Left ventricle myocardium inferior (tissue), 1 donor: ENCODE measurements at places on chromosomes 16 and 17. TPM values are rescaled to one million over a fixed set of nuclear protein-coding genes. Genes with fewer than 3 reads are reported as not detected.

GRCh38 chr17:81503619-81504018 lies 9.0 kb downstream of the ACTG1 start:
- no peak overlapping the region for H3K27ac ChIP-seq
- H3K4me1 ChIP-seq = peaks cover 10% of the 10 kb centered on the region
- H3K27me3 ChIP-seq = peaks cover 6% of the 10 kb centered on the region
- no peak for DNase-seq

- no peak for DNase-seq
- H3K27me3 ChIP-seq = peaks cover 12% of the 10 kb centered on the region
- no peaks in the 10 kb centered on the region for H3K36me3 ChIP-seq
- no peak overlapping the region for H3K4me3 ChIP-seq
- H3K4me1 ChIP-seq = peaks cover 10% of the 10 kb centered on the region
Measured at GRCh38 chr17:19753661-19754463, 5.8 kb upstream of the ALDH3A1 start.

- peaks cover 52% of the 10 kb centered on the region for H3K4me1 ChIP-seq
- peak; percentile 59 for DNase-seq
- H3K4me3 ChIP-seq = peak within 1 kb of the TSS; percentile 77
- peak within 1 kb of the TSS; percentile 85 for H3K27ac ChIP-seq
Measured at GRCh38 chr17:9021158-9021991, at the start of gene NTN1. Gene NTN1, plus strand, starts transcription at chr17:9021510. Its CDS starts 864 bp downstream, at chr17:9022374.

ENPP7 gene
- total RNA-seq = not detected

TOM1L1 gene
- total RNA-seq = 9.0 TPM

CORO6 gene
- total RNA-seq = 101 TPM
